ENCODE measurements at places on chromosomes 1 and 21.

- DNase-seq = no peak
Observed at GRCh38 chr1:28314547-28314941, 14.3 kb upstream of the MED18 start.

GRCh38 chr1:117970252-117970651 lies 40.7 kb downstream of the WDR3 start:
- no peak for DNase-seq

DNA sequence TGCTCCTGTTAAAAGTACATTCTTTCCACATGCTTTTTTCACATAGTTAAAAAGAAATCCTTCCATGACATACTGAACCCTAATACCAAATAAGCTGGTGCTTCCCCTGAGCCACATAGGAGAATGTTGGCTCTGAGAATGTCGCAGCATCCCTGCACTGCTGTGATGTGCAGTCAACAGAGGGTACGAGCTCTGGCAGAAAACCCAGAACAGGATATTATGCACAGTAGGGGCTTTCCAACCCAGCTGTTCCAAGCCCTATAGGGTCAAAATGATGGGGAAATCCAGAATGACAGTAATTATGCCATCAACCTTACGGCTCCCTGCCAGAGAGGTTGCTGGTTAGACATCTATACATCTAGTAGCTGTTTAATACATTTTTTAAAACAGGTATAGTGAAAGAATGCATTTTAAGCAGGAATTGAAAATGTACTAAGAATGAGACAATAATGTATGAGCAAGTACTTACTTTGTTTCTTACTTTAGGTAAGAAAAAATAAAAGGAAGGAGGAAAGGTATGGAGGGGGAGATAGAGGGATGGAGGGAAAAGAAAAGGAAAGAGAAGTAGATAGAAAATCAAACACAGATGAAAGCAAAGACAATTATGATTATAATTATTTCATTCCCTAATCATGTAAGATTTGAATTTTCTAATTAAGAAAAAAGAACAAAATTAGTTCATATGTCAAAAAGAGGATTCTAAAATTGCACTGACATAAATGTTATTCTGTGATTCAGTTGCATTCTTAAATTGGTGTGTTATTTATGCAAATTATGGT lies 126.0 kb downstream of the NR5A2 start:
- DNase-seq = no peak

GRCh38 chr1:21232044-21232443 lies 55.3 kb upstream of the EIF4G3 start:
- peak; percentile 77 for DNase-seq

DNA sequence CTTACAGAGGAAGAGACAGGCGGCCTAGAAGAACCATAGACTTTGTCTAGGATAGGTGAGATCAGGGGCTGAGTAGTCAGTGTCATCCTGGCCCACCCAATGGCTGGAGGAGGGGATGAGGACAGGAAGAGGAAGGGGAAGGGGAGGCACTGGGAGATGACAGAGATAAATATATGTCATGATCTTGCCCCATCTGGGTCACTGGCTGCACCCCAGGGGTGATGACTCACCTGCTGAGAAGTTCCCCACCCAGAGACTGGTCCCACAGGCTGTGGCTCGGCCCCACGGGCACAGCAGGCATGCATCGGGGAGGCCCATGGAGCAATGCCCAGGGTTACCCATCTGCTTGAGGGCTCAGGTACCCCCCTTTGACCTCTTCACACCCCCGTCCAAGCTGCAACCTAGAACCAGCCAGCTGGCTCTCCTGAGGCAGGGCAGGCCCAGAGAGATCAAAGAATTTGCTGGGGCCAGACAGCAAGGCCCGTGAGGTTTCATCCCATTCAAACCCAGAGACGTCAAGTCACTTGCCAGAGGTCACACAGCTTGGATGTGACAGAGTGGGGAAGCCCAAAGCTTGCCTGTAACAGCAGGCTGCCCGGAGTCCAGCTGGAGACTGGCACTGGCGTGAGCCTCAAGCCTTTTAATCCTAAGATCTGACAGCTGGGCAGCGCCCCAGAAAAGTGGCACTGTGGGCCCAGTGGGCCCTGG lies 34.7 kb upstream of the CASZ1 start:
- DNase-seq = no peak

- DNase-seq = no peak
Observed at GRCh38 chr1:69256036-69256435, 311.7 kb upstream of the LRRC7 start.

GRCh38 chr21:37783016-37783415 lies 133.2 kb downstream of the KCNJ6 start:
- no peak for DNase-seq

- DNase-seq = no peak
Observed at GRCh38 chr1:162899422-162900146, 38.6 kb upstream of the CCDC190 start.

GRCh38 chr1:37410815-37411214 lies 63.6 kb upstream of the ZC3H12A start:
- peak; percentile 63 for DNase-seq

Measured in hepatocyte (in vitro differentiated cells).